ENCODE measurements at places on chromosomes 2 and 18.

GRCh38 chr18:38951633-38952032 is 1386.0 kb upstream of the CELF4 start:
- DNase-seq, result no peak

GRCh38 chr2:49837561-49838293 is 683.4 kb upstream of the FSHR start:
- no peak for DNase-seq

- no peak for DNase-seq
Observed at GRCh38 chr2:98459496-98460175, 15.0 kb downstream of the INPP4A start.

GRCh38 chr18:47434214-47434746 is 182.8 kb upstream of the SKOR2 start:
- DNase-seq, result no peak

- DNase-seq, result no peak
Observed at GRCh38 chr2:68762665-68763064, 28.1 kb downstream of the ARHGAP25 start.

- DNase-seq, result no peak
Observed at GRCh38 chr2:69585855-69586555, 57.5 kb downstream of the AAK1 start.

DNA sequence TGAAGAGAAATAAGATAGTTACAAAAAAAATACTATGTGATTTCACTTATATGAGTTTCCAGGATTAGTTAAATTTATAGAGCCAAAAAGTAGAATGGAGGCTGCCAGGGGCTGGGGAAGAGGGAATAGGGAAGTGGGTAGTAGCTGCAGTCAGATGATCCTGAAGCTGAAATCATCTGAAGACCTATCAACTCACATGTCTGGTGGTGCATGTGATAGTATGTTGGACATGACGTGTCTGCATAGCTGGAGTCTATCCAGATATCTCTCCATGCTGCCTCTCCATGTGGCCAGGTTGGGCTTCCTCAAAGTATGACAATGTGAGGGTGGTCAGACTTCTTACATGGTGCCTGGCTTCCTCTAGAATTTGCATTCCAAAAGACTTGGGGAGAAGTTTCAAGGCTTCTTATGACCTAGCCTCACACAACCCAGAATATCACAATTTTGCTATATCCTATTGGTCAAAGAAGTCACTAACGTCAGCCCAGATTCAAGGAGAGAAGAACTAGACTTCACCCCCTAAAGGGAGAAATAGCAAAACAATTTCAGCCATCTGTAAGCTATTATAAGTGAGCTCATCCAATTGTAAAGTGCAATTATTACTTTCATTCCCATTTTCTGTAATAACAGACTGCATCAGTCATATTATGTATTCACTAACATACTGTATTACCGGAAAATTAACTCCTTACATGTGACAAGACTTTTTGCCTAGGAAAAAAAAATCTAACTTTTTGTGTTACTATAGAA is 14.0 kb upstream of the ZNF396 start:
- no peak for DNase-seq

DNA sequence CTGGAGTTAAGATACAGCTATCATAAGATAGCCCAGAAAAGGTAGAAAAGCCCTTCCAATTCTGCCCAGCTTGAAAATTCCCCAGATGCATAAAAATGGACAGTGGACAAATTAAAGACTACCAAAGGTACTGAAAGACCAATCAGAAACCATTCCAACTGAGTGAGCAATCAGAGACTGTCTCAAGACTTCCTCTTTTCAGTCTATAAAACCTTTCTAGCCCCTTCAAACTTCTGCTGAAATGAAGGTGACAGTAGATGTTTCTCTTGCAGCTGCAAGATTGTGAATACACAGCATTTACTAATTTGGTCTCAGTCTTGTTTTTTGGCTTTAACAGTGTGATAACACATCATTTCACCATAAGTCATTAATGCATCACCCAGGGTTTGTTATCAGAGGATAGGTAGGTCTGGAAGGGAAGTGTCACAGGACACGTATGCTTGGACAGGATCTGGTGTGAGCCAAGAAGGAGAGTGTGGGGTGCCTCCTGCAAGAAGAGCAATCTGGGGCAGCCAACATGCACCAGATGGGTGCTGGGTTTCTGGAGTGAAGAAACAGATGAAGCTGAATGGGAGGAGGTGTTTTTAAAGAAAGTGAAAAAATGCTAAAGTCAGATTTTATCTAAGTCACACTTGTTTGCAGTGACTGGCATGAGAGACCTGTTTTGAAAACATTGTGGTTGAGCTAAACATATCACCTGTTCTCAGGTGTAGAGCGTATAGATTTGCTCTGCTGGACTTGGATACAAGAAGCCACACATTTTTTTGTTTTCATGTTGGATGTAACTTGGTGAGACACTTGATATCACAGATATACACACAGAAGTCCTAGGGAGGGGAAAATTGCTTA is 75.3 kb upstream of the DDX18 start:
- no peak for DNase-seq

- no peak for DNase-seq
Observed at GRCh38 chr2:74572178-74572925, 17.8 kb downstream of the DOK1 start.

- DNase-seq, result peak; percentile 5
Observed at GRCh38 chr2:99153921-99154604, 679 bp downstream of the TSGA10 start.

DNA sequence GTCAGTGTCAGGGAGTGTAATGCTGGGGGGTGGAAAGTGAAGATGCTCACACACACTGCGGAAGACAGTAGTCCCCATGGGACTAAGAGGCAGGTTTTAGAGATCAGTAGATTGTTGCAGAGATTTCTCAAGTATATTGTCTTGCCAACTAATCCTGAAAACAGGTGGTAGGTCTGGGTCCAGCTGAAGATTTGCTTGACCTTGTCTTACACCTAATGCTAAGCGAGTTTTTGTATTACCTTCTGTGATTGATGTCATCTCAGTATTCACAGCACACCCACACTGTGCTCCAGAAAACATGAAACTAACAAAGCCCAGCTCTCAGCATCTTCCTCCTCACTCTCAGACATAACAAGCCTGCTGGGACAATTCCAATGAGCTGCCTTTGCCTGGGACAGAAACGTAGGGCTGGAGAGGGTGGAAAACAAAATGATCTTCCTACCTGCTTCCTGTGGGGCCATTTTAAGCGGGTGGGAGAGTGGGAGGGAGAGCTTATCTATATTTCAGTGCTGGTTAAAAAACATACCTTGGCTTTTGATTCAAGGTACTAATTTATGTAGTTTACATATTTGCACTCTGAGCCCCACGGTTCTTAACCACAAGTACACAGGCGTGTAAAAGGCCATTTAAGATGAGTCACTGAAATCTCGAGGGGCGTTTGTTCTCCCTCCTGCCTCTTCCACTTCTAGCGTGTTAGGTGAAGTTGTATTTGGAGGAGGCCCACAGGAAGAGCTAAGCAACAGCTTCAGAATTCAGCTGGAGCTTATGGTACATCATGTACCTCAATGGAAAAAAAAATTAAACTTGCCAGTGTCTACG is 23.1 kb upstream of the RBMS1 start:
- no peak for DNase-seq
